ENCODE measurements at places on chromosomes 12 and 14. TPM values are rescaled to one million over a fixed set of nuclear protein-coding genes. Genes with fewer than 3 reads are reported as not detected.
A peak's percentile ranks its signal among the peaks of the same experiment; 100 is the strongest.

The KRT78 gene
- total RNA-seq = not detected

The ACOT6 gene
- not detected for total RNA-seq

DNA sequence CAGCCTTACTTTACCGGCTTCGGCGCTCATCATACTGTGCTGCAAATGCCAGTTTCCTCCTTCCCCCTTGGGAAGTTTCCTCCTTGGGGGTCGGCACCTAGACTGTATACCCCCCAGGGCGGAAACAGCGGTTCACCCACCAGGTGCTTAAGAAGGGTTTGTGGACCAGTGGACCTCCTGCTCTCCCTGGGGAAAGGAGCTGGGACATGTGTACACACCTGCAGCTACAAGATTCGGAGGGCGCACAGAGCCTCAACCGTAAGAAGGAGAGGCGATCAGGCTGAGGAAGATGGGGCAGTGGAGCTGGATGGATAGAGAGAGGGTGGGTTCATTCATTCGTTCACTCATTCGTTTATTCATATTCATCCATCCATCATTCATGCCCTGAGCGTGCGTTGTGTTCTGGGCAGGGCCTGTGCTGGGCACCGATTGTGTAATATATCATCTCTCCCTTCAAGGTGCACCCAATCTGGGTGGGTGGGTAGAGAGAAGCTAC is 717 bp upstream of the ZNF839 start:
- no peak for DNase-seq

DNA sequence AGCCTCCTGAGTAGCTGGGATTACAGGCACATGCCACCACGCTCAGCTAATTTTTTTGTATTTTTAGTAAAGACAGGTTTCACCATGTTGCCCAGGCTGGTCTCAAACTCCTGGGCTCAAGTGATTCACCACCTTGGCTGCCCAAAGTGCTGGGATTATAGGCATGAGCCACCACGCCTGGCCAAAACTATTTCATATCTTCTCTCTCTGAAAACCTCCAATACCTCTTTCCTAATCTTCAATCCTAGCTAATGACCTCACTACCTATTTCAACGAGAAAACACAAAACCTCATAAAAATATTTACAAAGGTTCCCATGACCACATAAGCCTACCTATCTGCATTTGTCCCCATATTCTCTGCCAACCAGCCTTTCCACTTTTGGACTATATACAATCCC is 32.3 kb upstream of the ANKS1B start:
- no peak for DNase-seq

DNA sequence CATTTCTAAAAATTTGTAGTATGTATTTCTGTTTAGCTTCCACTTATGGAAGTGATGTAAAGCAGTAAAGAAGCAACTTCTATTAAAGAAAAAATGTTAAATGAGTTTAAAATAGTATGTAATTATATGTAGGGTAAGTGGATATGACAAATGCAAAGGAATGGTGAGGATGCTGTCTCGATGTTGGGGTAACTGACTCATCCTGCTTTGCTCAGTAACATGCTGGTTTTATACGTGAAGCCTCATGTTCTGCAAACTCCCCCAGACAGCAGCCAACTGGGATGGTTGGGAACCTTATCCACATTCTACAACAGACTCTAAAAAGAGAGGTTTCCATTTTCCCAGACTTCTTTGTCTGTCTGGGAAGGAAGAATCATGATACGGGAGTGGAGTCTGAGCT is 1006.4 kb upstream of the TMEM132C start:
- DNase-seq = peak; percentile 84

DNA sequence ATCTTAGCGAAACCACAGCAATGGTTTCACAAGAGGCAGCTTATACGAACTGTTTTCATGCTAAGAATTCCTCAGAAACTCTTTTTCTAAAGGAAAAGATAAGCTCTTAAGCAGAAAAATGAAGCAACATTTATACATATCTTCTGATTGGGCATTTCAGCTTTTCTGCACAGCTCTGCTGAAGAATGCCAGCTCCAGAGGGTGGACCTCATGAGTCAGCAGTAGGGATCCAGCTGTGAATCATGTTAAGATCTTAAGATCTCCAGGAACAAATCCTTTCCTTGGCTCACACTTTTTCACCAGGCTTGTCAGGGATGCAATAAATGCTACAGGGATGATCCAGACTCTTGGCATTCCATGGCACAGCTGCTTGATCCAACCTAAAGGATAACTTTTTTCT is 477.1 kb upstream of the CCDC196 start:
- DNase-seq = peak; percentile 2

- DNase-seq = no peak
Observed at GRCh38 chr14:21704338-21704737, 30.7 kb upstream of the OR4E1 start.

GRCh38 chr12:103858953-103859601 is 18.0 kb upstream of the NT5DC3 start:
- DNase-seq = peak; percentile 97

GRCh38 chr12:127304751-127305725 is 961.9 kb upstream of the TMEM132C start:
- DNase-seq = no peak

DNA sequence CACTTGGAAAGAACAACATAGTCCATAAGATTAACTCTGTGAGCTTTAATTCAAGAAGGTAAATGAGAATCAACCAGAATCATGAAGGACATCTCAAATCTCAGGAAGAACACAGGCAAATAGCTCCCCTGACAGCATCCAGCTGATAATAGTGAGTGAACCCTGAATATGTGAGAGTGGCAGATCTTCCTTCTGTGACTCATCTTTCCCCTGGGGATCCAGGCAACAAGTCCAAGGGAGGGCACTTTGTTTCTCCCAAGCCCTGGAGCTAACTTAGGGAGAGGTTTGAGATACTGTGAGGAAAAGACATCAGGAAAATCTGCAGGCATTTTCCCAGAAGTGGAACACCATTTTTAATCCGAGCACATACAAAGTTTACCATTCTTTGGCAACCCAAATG is 763.9 kb upstream of the MGAT4C start:
- DNase-seq = no peak

DNA sequence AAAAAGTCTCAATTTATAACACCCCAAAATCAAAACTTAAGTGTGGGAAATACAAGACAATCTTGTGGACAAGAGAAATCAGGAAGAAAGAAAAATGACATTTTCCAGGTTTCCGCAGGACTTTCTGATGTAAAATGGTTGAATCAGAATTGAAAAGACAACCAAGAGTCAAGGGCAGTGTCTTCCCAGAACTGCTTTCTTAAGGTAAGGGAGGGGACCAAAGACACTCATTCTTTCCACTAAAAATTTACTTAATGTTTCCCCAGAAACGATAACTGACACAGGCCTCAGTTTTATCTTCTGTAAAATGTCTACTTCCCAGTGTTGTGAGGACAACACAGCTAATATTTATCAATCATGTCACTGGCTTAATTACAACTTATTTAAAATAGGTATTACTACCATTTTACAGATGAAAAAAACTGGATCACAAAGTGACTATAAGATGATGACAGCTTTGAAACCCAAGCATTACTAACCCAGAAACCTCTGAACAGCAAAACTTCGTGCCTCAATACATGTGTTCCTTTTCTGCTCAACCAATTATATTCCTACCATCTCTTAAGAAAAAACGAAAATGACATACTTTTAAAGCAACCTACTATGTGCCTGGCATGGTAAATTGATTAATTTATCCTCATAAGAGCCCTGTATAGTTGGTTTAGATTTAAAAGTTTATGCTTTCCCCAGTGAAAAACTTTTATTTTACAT is 4.6 kb downstream of the SINHCAF start:
- DNase-seq = no peak
